Endodermal cell (in vitro differentiated cells): ENCODE measurements at places on chromosomes 5 and 9. TPM values are rescaled to one million over a fixed set of nuclear protein-coding genes. Genes with fewer than 3 reads are reported as not detected.
A peak's percentile ranks its signal among the peaks of the same experiment; 100 is the strongest.

The CDH6 gene
- 1.1 to 1.8 TPM (median 1.1 TPM) in 3 replicates for total RNA-seq

- no peak for DNase-seq
Measured at GRCh38 chr9:120622790-120623189, 42.8 kb upstream of the CDK5RAP2 start.

The TMEFF1 gene
- 96.8 to 111 TPM (median 106 TPM) in 3 replicates for total RNA-seq

The SPRY4 gene
- total RNA-seq, result 157 and 164 TPM in 2 replicates

- DNase-seq, result peak; percentile 62
Measured at GRCh38 chr5:180370861-180371641, 17.9 kb upstream of the GFPT2 start.

DNA sequence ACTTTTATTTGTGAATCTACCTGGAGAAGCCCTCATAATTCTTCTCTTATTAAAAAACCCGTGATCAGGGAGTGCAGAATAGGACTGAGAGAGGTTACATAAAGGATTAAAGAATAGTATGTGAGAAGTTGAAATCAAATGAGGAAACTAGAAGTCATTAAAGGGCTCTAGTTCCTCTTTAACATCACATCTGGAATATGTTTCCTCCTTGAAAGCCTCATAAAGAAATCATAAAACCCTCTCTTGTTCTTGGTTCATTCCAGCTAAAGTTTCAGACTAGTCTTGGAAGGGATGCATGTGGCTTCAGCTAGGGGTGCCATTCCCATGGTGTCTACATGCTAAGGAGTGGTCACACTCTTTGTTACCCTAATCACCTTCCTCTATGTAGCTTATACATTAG lies 5.7 kb upstream of the C5orf46 start:
- DNase-seq, result no peak

DNA sequence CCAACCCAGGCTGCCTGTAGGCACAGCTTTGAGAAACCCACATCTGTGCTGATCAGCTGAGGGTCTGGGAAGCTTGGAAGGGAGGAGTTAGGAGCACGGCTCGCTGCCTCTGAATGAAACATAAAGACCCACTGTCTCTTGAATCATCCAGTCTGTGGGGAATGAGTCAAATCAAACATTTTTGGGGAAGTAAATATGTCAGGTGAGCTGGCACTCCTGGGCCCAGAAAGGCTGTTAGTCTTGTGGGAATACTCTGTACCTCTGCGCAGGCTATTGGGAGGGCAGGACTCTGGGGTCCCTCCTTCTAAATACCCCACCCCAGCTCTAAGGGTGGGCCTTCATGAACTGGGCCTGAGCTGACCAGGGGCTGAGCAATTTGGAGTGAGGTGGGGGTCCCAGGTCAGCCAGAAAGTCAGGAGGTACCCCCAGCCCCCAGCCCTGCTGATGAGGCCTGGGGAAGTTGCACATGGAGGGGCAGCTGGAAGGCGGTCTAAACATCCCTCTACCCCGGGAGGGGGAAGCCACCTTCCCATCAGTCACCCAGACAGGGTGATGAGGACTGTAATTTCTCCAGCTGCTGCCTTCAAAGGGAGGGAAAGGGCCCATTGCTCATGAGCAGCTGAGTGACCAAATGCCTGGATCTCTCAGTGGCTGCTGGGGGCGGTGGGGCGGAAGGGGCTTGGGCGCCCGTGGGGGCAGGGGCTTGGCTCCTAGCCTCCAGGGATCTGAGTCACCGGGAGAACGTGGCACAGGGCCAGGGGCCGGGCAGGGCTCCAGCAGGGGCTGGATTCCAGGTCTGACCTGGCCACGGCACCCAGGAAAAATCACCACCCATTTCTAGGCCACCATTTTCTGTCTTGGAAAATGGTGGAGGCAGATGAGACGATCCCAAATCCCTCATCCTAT lies 10.8 kb downstream of the FIBCD1 start:
- DNase-seq, result no peak

The RNF183 gene
- 0.50 to 1.0 TPM (median 0.97 TPM) in 3 replicates for total RNA-seq

DNA sequence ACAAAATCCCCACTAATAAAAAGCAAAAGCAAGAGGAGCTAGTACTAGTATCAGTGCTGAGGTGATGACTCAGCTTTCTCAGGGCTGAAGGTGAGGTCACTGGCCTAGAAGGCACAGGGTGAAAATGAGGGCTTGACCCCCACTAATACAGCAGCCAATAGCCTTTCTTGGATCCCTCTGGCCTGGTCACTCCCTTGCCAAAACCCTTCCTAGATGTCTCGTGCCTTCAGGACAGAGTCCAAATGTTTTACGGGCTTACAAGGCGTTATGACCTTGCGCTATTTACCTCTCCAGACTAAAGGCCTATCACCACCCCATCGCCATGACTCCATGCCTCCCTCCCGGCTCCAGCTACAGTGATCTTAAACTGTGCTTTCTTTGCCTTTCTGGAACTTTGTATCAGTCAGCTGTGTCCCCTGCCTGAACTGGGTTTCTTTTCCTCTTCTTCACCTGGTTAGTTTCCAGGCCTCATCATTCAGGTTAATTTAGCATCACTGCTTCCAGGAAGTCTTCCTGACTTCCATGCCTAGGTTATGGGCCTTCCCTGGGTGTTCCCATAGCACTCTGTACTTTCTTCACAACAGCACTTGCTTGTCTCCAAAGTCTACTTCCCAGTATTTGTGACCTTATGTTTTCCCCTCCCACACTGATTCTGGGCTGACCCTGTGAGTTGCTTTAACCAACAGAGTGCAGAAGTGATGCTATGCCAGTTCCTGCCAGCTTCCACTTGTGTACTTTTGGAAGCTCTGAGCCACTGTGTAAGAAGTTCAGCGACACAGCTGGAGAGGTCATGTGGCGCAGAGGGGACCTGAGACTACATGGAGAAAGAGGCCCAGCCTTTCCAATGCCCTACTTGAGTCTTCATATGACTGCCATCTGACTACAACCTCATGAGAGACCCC lies 4.2 kb upstream of the DELE1 start:
- DNase-seq, result no peak

DNA sequence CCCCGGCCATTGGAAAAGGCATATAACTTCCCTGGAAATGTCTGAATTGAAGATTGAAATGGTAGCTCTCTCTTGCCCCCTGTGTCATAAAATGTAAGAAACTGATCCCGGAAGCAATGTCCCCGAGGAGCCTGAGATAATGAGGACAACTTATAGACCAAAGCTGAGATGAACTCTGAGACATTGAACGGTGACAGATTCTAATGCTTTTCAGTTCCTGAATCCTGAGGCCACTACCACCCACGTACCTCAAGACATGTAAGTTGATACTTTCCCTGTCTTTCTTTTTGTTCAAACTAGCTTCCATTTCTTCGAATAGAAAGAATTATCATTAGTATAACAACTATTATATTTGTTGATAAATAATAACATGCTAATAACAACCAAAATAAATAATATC lies 51.0 kb downstream of the KIF4B start:
- no peak for DNase-seq

GRCh38 chr9:115367780-115368525 lies 250.0 kb upstream of the TNC start:
- no peak for DNase-seq

- no peak for DNase-seq
Measured at GRCh38 chr9:84950879-84951811, 281.6 kb downstream of the NTRK2 start.

The TAS2R1 gene
- not detected in 2 replicates for total RNA-seq

DNA sequence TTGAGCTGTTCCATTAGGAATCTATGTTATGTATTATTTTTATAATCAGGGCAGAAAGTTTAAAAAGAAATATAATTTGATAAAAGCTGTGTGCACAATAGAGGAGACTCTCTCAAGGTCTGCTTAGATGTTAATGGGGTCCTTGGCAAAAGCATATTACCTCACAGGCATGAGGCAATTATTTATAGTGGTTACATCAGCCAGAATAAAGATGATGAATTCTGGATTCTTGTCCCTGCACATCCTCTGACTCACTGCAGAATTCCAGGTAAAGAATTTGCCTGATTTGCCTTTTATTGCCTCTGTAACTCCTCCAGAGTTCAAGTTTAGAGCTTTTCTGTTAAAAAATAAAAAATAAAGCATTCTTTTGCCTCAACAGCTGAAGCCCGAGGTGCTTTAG lies 253.6 kb downstream of the MAST4 start:
- no peak for DNase-seq

- DNase-seq, result no peak
Measured at GRCh38 chr5:114883675-114884074, 286.0 kb downstream of the TRIM36 start.

The IL5 gene
- total RNA-seq, result not detected in 3 replicates

The HAVCR2 gene
- total RNA-seq, result 0.35 TPM in 1 of 2 replicates, not detected in the other

The F12 gene
- total RNA-seq, result 2.7 to 7.0 TPM (median 2.9 TPM) in 3 replicates

GRCh38 chr9:133948561-133949485 lies 43.3 kb downstream of the VAV2 start:
- no peak for DNase-seq

The GRM6 gene
- total RNA-seq, result not detected in 2 replicates

- DNase-seq, result no peak
Measured at GRCh38 chr5:31364881-31365636, 166.8 kb downstream of the DROSHA start.

The SV2C gene
- not detected in 3 replicates for total RNA-seq

The ANKDD1B gene
- 1.9 to 4.9 TPM (median 4.6 TPM) in 3 replicates for total RNA-seq

The TENT4A gene
- 32.7 to 57.5 TPM (median 35.5 TPM) in 3 replicates for total RNA-seq

- no peak for DNase-seq
Measured at GRCh38 chr5:142192286-142193113, 83.9 kb downstream of the NDFIP1 start.

GRCh38 chr9:133788819-133789717 lies 50.9 kb upstream of the SARDH start:
- DNase-seq, result no peak

The GADD45G gene
- total RNA-seq, result 5.1 to 24.9 TPM (median 5.6 TPM) in 3 replicates

The SHROOM1 gene
- total RNA-seq, result 9.7 and 14.4 TPM in 2 replicates

DNA sequence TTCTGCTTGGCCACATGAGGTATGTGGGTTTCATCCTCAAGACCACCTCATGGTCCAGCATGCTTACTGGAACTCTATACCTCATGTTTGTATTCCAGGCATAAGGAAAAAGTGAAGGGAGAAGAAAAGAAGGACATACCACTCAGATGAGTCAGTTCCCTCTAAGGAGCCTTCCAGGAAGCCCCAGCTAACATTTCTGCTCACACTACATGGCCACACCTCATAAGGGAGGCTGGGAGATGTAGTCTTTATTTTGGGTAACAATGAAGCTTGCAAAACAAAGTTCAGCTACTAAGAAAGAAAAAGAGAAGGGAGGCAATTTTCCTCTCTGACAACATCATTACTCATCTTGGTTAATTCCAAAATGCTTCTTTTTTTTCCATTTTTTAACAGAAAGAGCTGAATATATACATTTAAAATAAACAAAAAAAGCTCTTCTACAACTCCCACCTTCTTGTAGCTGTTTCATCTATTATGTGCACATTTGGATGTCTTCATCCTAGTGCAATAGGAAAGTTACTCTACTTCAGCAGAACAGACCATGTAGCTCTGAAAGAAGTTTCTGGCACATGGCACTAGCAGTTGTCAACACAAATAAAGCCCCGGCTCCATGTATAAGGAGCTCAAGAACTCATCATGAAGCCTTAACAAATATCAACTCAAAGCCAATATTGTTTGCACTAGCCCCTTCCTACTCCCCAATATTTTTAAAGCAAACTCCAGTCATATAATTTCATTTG lies 123.6 kb upstream of the CCDC112 start:
- no peak for DNase-seq

- no peak for DNase-seq
Measured at GRCh38 chr5:153236319-153236718, 254.2 kb upstream of the GRIA1 start.

GRCh38 chr9:83957248-83957513 lies 22.8 kb downstream of the HNRNPK start:
- no peak for DNase-seq

DNA sequence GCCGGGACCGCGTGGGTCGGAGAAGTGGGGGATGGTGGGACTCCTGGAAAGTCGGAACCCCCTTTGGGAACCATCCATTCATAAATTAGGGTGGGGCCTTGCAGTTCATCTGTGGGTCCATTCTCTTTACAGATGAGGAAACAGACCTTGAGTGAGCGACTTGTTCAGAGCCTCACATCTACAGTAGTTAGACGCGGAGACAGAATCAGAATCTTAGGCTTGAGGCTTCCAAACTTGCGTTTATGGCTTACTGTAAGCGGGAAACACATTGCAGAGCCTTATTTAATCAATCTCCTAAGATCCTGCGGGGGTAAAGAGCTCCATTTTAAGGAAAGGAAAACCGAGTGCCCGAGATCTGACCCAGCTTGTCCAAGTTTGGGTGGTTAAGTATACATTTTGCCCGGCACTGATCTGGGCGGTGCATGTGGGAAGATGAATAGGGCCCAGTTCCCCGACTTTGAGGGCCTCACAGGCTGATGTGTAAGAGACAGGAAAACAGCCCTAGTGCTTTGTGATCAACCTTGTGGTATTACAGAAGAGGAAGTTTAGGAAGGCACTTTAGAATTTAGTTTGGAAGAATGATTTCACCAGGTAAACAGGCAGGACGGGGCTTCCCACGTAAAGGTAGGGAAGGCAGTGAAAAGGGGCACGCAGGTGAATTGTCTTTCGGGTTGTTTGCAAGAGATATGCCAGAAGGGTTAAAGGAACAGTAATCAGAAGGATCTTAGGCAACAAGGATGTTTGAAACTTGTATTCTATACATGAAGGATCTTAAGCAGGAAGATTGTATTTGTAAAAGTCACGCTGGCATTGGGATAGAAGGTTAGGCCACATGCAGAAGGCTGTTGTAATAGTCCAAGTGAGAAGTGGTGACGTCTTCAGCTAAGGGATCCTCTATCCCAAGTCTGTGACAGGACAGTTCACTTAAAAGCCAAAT lies 744 bp downstream of the TARS1 start:
- DNase-seq, result peak; percentile 65

GRCh38 chr9:113386571-113387393 lies 10.0 kb upstream of the HDHD3 start:
- DNase-seq, result no peak

The SLC34A1 gene
- not detected in 3 replicates for total RNA-seq

DNA sequence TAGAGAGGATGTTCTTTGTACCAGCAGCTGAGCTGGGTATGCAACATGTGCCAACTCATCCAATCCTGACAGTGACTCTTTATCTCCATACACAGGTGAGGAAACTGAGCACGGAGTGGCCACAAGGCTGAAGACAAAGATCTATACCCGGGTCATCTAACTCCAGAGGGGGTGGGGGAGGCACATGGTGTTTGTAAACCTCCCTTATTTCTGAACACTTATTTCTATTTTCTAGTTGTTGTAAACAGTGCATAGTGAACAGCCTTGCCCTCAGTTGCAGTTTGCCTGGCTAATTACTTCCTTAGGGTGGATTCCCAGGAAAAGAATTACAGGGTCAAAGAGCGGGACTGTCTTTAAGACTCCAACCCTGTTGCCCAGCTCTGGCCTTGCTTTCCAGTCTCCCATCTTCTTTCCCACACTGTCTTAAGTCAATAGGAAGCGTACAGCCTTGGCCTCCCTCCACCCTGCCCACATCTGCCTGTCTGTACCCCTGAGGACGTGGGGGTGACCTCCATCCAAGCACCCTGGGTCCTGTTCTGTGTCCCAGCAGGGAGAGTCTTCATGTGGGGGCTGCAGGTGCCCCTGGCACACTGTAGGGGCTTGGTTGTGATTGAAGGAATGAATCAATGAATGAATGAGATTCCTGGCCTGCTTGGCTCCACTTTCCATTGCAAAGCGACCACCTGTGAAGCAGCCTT lies 13.2 kb upstream of the FIBCD1 start:
- DNase-seq, result no peak
